GM20000 (cell line): ENCODE measurements at places on chromosomes 2 and 18.

DNA sequence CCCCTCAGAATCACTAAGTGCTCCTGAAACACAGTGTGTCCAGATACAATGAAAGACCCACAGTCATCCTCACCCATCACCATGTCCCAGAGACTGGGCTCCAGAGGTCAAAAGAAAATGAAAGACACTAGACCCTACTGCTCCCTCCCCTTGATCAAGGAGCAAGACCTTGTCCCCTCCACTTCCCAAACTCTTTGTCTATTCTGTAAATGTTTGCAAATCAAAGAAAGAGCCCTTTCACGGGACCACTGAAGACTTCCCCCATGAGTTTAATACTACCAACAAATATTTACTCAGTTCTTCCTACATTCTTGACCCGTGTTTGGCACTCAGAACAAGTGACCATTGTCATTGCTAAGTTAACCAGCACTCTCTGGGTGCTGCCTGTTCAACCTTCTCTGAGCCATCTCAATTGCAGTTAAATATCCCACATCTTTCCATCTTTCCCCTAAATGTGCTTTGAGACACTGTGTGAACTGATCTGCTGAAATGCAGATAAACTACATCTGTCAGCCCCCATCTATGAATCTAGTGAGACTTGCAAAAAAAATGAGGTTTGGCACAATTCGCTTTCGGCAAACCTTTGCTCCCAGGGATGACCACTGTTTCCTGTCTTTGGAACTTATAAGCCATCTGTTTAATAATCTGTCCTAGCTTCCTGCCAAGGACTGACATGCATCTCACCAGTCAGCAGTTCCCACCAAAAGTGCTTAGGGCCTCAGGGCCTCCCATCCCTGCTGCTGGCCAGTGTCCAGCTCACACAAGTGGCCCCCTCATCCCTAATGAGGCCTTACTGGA, 170.3 kb downstream of the GFPT1 start:
- DNase-seq, result no peak

GRCh38 chr18:12048827-12049175, 44.8 kb upstream of the ANKRD62 start:
- no peak for DNase-seq

DNA sequence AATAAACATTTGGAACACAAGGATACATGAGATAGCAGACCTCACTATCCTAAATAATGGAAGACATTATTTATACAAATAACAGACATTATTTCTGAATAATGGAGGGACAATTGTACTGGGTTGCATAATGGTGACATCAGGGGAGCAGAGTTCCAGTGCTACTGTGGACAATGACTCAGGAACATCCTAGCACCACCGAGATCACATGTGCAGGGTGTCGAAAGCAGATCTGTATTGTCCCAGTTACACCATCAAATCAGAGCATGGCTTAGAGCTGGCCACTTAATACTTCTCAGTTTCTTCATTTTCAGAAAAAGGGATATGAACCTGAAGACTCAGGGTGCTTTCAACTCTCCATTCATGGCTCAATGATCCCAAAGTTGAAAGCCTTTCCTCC, 249.1 kb upstream of the RBMS1 start:
- DNase-seq, result no peak

- no peak for DNase-seq
Measured at GRCh38 chr2:218238887-218239286, 21.9 kb downstream of the ARPC2 start.

GRCh38 chr18:77815666-77816338, 566.2 kb downstream of the GALR1 start:
- no peak for DNase-seq

DNA sequence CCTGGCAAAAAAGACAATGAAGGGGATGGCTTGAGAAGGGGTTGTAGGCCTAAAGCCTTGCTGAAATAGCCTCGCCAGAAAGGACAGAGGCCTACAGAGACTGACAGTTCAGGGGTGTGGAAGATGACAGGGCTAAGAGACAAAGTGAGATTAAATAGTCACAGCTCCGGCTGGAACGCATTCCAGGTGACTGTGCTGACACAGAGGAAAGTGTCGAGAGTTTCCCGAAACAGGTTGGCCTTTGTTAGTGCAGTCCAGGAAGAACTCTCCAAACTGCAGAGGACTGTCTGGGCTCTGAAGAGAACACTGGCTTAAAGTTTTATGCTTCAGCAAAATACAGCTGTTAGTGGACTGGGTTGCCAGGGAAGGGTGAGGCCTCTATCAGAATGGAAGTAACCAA, 52.8 kb downstream of the METTL4 start:
- DNase-seq, result no peak

- DNase-seq, result no peak
Measured at GRCh38 chr2:165745916-165746315, 48.1 kb downstream of the GALNT3 start.

- DNase-seq, result no peak
Measured at GRCh38 chr18:3619746-3620145, 169.8 kb downstream of the TGIF1 start.

- peak; percentile 4 for DNase-seq
Measured at GRCh38 chr2:61328707-61329251, 142.1 kb downstream of the USP34 start.

DNA sequence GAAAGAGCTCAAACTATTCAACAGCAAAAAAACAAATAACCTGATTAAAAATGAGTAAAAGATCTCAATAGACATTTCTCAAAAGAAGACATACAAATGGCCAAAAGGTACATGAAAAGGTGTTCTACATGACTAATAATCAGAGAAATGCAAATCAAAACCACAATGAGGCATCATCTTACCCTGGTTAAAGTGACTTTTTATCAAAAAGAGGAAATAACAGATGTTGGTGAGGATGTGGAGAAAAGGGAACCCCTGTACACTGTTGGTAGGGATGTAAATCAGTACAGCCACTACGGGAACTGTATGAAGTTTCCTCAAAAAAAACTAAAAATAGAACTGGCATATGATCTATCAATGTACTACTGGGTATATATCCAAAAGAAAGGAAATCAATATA, 39.8 kb upstream of the TMEM163 start:
- DNase-seq, result no peak

- no peak for DNase-seq
Measured at GRCh38 chr2:182587831-182588230, 128.2 kb upstream of the DNAJC10 start.

DNA sequence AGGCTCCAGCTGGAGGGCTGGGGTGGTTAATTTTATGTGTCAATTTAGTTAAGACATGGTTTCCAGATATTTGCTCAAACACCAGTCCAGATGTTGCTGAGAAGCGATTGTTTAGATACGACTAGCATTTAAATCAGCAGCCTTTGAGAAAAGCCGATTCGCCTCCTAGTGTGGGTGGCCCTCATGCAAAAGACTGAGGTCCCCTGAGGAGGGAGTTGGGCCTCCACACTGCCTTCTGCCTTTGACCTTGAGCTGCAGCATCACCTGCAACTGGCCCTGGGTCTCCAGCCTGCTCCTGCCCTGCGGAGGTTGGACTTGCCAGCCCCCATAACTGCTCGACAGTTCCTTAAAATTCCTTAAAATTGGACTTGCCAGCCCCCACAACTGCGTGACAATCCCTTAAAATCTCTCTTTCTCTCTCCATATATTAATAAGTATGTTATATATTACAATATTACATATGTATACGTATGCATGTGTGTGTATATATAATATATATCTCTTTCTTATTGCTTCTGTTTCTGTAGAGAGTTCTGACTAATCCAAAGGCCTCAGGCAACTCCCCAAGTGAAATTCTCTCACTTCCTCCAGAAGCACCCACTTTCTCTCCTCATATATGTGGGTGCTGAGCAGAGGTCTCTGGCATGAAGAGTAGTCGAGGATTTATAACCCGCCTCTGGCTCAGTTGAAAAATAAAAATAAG, 14.4 kb downstream of the FBLN7 start:
- no peak for DNase-seq

DNA sequence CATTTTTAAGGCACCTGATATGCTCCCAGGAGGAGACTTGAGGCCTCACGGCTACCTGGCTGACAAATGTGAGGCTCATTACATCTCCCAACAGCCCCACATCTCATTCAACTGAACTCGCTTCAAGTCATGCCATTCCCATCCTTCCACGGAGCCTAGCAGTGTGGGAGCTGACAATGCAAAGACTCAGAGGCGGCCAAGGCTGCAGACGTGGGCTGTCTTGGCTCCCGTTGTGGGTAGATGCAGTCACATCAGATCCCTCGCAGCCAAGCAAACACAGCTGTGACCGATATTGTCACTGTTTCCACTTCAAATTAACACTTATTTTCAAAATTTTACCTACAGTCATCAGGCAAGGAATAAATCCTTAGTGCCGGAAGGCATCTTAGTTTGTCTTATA, 64.0 kb upstream of the TRIB2 start:
- no peak for DNase-seq

GRCh38 chr2:145591109-145591809, 1071.3 kb upstream of the ZEB2 start:
- no peak for DNase-seq

- DNase-seq, result no peak
Measured at GRCh38 chr2:219406861-219407230, 11.3 kb upstream of the DES start.

DNA sequence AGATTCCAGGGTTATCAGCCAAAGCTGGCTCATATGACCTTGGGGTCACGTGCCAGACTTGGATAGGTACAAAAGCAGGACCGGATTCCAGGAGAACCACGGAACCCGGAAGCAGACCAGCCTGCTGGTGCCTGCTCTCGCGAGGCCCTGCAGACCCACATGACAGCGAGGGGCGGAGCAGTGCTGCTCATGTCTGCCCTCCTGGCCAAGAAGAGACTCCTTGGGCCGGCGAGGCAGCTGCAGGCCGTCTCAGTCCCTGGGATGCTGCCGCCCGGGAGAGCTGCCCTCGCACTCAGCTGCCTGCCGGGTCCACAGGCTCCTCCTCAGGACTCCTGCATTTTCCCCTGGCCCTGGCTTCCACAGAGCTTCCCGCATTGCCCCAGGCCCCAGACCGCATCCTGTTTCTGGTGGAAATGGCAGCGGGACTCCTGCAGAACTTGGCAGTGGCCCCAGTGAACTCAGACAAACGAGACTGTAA, 739.5 kb downstream of the SOCS6 start:
- no peak for DNase-seq

- no peak for DNase-seq
Measured at GRCh38 chr18:2083691-2084090, 487.6 kb downstream of the METTL4 start.

DNA sequence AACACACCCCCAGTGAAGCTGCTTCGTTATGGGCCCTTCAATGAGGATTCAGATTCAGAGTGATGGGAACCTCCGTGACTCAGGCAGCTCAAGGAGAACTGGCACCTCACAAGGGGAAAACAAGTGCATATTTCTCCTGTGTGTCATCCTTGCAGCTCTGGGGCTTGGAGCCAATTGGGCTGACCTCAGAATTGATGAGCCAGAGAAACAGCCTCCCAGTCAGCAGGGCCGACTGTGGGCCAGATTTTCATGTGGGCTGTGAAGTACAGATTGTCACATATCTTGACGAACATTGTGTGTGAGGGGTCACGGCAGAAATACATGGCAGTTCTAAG, 189.6 kb upstream of the SP5 start:
- DNase-seq, result no peak

DNA sequence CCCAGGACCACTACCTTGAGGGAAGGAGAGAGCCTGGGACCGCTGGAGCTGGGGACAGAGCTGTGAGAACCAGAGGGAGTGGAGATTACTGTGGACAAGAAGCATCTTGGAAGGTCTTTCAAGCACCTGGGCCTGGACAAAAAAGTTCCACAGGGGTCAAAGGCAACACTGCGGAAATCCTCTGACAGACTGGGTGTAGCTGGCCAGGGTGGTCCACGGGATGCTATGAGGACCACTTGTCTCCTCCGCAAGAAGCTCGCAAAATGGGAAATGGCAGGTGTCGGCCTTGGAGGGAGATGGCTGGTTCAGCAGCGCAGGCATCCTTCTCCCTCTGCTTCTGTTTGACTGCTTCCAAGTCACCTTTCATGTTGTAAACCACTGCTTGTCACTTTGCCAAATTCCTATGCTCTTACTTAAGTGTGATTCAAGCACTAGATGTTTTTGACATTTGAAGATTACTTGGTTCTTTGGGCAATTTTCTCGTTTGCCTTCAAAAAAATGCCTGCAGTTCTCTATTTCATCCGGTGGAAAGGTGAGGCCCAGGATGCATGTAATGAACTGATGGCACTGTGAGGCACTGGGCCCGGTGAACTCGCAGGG, 27.7 kb downstream of the KLHL29 start:
- DNase-seq, result no peak

DNA sequence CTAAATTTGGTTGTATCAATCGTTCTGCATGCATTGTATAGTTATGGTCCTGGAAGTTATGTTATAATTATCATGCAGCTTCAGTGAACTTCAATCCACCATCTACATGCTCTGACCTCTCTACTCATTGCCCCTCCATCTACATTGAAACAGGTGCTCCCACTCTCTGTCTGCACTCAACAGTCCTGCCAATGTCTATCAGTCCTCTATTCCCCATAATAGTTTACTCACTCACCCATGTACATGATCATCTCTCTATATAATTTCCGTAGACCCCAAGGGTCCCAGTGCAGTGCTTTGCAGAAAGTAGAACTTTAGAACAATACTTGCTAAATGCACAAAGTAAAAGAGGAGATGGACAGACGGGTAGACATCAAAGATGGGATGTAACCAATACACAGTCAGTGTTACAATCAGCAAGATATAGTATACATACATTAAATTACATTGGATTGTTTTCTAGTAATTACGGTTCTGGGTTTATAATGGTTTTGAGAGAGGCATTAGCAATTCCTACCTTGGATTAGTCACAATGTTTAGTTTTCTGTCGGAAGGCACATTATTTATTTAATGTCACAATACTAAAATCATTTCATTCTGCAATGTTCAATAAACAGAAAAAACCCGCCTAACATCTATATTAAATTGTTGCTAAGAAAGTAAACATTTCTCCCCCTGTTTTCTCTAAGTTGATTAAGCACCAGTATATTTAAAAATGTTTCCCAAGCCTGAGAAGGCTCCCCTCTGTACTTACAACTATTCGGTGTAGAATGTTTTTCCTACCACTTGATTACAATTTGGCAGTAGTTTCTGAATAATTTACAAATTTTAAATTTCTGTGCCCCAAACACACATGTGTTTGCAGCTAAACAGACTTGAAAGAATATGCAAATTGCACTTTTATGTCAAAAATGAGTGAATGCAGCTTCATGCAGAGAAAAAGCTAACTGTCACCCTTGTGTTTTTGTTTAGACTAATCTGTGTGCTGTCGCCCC, 94.4 kb upstream of the SIX2 start:
- DNase-seq, result no peak

GRCh38 chr18:55012008-55012407, 52.7 kb upstream of the CCDC68 start:
- no peak for DNase-seq
